Chondrocyte (in vitro differentiated cells): ENCODE measurements at places on chromosomes 5 and 9. TPM values are rescaled to one million over a fixed set of nuclear protein-coding genes. Genes with fewer than 3 reads are reported as not detected.

The ATOSB gene
- 39.7 to 45.7 TPM (median 43.2 TPM) in 3 replicates for total RNA-seq

The DEPDC1B gene
- 1.2 to 2.3 TPM (median 1.5 TPM) in 3 replicates for total RNA-seq

The SPATA31D1 gene
- not detected in 3 replicates for total RNA-seq

The ADCY2 gene
- 0.36 to 0.95 TPM in 2 of 3 replicates, not detected in the other for total RNA-seq
